ENCODE measurements at places on chromosomes 6 and 20.

GRCh38 chr20:47524015-47524784 lies 22.5 kb downstream of the NCOA3 start:
- DNase-seq, result no peak

- no peak for DNase-seq
Measured at GRCh38 chr6:136890194-136890839, 31.8 kb upstream of the SLC35D3 start.

DNA sequence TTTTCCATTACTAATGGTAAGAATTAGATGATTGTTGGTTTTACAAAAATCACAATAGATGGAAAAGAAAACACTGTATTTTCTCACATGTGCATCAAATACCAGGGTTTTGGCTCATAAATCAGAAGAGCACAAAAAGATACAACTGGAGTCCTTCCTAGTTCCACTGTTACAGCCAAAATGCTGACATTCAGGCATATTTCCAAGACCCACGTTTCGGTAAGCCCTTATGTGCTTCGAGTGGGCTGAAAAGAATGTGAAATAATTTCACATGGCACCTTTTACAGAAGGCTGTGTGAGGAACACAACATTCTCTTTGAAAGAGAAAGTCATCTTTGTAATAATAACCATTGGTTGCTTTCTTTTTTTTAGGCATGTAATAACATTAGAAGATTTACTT lies 326.7 kb upstream of the FLRT3 start:
- DNase-seq, result no peak

GRCh38 chr6:154690857-154691256 lies 42.4 kb upstream of the SCAF8 start:
- no peak for DNase-seq

- DNase-seq, result no peak
Measured at GRCh38 chr6:18126121-18126520, 3.6 kb upstream of the NHLRC1 start.

DNA sequence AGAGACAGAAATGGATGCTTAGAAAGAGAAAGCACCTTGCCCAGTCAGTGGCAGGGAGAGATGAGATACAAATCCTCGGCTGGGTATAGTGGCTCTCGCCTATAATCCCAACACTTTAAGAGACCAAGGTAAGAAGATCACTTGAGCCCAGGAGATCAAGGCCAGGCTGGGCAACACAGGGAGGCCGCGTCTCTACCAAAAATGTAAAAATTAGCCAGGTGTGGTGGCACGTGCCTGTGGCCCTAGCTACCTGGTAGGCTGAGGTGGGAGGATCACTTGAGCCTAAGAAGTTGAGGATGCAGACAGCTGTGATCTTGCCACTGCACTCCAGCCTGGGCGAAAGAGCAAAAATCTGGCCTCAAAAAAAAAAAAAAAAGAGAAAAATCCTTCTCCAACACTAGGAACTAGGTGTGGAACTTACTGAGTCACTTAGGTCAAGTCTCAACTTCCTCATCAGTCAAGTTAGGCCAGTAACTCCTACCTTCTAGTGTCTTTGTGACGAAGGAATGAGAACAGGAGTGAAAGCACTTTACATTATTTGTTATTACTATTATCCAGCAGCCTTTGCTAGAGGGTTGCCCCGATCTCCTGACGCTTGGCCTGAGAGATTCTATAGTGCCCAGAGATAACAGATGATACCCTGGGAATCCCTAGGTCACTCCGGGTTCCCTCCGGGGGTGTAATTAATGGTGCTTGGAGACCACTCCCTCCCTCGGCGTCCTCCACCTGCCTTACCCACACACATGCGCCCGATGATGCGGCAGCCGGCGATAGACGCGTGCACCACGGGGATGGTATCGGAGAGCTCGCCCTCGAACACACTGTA lies 918 bp downstream of the EIF6 start:
- no peak for DNase-seq

- no peak for DNase-seq
Measured at GRCh38 chr6:169069356-169069755, 184.3 kb downstream of the THBS2 start.

- no peak for DNase-seq
Measured at GRCh38 chr6:75150685-75151412, 55.0 kb downstream of the COL12A1 start.
